ENCODE measurements at places on chromosomes 2 and 18.

- no peak for DNase-seq
Measured at GRCh38 chr2:198595721-198596120, 791.3 kb downstream of the PLCL1 start.

- no peak for DNase-seq
Measured at GRCh38 chr2:64374686-64375085, 79.3 kb upstream of the LGALSL start.

GRCh38 chr2:15708865-15709820 lies 117.5 kb downstream of the DDX1 start:
- no peak for DNase-seq

GRCh38 chr2:69450735-69451416 lies 13.6 kb upstream of the NFU1 start:
- no peak for DNase-seq

- no peak for DNase-seq
Measured at GRCh38 chr18:63315131-63315662, 4.4 kb downstream of the BCL2 start.

DNA sequence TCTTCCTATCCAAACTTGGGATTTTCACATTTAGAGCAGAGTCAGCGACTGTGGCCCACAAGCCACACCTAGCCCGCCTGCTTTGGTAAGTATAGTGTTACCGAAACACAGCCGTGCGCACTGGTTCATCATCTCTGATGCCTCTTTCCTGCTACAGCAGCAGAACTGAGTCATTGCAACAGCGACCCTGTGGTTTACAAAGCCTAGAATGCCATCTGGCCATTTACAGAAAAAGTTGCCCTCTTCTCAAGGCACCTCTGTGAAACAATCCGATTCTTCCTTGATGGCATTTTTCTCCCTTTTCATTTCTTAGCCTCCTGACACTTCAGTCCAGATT lies 10.7 kb upstream of the IAH1 start:
- DNase-seq, result no peak

- DNase-seq, result no peak
Measured at GRCh38 chr18:332007-332406, 64.2 kb upstream of the THOC1 start.

- no peak for DNase-seq
Measured at GRCh38 chr2:46232860-46233259, 64.3 kb upstream of the EPAS1 start.

Measured in uterus (tissue), 4 donors.